Stimulated activated CD8-positive, alpha-beta memory T cell treated with anti-CD3 and anti-CD28 coated beads, Interleukin-7, amount 100 ng/mL, for 4 hours (primary cell): ENCODE measurements at places on chromosomes 2 and 18.

DNA sequence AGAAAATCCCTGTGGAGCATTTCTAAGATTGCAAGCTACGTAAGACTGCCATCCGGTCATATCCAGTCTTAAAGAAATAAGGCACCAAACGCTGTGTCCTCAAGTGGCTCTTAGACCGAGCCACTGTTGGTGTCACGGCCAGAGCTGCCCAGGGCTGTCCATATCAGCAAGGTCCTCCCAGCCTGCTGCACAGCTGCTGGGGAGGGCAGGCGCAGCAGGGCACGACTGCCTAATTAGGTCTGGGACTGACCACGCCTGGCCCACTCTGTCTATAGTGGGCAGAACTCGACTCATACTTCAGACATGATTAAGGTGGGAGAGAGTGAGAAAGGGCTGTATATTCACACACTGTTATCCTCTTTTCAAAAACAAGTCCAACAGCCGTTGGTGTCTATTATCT lies 39.3 kb downstream of the EIPR1 start:
- DNase-seq, result no peak

DNA sequence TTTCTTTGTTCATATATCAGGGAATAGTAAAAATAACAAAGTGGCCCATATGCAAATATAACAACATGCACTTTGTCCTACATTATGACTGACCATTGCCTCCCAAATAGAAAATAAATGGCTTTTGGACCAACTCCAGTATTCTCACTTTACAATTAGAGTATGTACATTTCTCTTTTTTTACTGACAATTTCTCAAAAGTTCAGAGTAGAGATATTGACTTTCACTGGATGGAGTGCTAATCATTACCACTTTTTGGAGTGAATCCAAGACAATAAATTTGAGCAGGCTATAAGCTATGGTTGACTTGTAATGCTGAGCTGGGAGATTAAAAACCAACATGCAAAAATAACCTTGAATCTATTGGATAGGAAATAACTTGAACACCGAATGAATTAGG lies 987.4 kb downstream of the SUCLG1 start:
- no peak for DNase-seq

DNA sequence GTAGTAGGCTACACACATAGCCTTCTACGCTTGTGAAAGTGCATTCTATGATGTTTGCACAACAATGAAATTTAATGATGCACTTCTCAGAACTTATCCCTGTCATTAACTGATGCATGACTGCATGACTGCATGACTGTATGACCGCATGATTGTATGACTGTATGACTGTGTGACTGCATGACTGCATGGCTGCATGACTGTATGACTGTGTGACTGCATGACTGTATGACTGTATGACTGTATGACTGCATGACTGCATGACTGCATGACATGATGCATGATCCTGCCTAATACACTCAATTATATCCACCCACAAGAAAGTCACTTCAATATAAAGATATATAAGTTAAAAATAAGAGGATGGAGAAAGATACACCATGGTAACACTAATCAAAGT lies 365.4 kb upstream of the FSIP2 start:
- DNase-seq, result no peak

DNA sequence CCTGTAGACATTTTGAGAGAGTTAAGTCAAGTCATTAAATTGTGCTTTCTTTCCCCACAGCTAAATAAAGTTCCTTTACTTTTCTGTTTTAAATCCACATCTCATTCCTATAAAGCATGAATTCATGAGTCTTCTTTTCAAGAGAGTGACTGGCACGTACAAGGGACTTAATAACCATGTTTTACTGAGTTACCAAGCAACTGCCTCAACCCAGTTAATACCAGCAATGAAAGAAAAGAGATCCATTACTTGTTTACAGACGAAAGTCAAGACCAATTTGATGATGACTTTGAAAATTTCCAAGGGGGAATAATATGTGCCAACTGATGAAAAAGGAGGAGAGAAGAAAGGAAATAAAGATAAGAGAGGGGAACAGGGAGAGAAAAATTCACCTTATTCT lies 1082.5 kb upstream of the GYPC start:
- DNase-seq, result no peak

- no peak for DNase-seq
These were observed 6.9 kb upstream of the SMAD7 start for GRCh38 chr18:48957616-48958015.

DNA sequence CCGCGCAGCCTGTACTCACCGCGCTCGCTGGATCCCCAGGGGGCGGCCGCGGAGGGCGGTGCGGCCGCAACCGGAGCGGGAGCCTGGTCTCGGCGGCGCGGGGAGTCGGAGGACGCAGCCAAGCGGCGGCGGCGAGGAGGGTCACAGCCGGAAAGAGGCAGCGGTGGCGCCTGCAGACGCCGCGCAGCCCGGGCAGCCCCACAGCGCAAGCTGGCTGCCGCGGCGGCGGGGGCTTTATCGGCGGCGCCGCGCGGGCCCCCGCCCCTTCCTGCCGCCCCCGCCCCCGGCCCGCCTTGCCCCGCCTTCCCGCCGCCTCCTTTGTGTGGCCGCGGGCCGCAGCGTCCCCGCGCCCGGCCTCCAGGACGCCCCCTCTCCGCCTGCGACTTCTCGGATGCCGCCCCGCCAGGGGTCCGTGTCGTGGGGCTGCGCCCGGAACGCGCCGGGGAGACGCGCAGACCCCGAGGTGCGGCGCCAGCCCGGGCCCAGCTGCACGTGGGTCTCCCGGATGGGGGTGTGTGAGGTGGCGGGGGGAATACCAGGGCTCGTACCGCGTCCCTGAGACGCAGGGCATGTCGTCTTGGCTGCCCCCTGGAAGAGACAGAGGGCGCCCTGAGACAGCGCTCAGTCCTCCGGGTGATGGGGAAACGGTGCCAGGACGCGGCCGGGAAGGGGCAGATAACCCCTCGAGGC lies at the start of gene SERPINE2:
Gene SERPINE2 (minus strand): TSS at position 207 of the 690 bp plus-strand sequence. CDS start 37,386 bp downstream, outside the sequence.
- peak; percentile 14 for DNase-seq

DNA sequence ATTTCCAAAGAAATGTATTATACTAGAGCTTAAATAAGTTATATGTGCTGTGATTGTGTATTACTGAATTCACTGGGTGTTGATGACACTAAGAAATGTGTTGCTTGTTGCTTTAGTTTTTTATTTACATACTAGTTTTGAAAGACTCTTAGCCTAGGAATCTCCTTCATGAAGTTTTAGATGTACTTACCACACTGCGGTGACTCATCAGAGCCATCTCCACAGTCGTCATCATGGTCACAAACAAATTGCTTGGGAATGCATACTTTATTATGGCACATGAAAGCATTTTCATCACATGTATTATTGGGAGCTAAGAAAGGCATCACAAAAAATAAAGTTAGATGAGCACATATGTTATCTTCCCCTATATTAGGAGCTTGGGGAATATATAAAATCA lies 1624.2 kb downstream of the LRP1B start:
- no peak for DNase-seq

- DNase-seq, result no peak
These were observed 2.9 kb upstream of the DLX2 start for GRCh38 chr2:172105471-172106107.

DNA sequence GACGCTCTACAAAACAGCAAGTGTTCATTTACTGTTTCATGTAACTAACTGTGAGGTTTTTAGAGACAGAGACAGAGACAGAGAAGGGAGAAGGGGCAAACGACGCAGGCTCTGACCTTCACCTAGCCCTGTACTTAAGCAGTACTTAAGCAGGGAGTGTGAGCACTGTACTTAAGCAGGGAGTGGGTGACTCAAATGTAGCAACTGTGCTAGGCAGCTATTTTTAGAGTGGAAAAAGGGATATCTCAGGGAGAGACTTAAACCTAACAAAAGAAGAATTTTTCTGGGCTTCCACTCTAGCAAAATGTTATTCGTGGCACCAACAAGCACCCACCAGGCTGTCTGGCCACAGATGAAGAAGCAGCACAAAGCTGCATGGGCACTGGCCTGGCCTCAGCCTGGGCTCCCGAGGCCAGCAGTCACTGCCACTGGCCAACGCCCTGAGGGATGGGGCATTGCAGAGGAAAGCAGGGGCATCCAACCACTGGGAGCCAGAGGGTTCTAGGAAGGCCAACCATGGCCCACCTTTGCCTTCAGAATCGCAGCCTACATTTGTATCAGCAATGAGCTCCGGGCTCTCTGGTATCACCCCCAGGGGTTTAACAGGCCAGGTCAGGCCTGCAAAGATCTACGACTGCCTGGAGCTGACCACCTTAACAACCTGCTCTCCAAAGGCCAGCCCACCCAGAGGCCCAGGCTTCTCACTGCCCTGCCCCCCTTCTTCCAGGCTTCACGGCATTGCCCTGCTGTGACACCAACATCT lies 154.3 kb downstream of the TTC32 start:
- DNase-seq, result no peak

DNA sequence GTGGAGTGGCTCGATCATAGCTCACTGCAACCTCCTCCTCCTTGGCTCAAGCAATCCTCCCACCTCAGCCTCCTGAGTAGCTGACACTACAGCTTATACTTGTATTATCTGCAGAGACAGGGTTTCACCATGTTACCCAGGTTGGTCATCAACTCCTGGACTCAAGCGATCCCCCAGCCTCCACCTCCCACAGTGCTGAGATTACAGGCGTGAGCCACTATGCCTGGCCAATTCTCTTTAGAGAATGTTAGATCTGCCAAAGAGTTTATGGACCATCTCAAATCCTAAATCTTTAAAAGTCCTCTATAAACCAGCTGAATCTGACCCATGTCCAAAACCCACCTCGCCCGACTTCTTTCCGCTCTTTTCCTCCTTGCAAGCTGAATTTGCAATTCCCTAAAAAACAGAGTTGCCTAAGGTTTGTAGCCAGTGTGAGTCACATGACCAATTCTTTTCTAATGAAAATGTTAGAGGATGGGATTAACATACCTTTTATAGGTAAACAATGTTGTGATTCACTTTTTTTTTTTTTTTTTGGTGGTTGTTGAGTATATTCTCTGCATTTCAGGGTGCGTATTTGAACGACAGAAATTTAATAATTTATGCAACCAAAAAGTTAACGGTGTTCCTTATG lies 2.4 kb upstream of the PMAIP1 start:
- DNase-seq, result no peak

- no peak for DNase-seq
These were observed 43.4 kb downstream of the CABLES1 start for GRCh38 chr18:23178661-23179081.

DNA sequence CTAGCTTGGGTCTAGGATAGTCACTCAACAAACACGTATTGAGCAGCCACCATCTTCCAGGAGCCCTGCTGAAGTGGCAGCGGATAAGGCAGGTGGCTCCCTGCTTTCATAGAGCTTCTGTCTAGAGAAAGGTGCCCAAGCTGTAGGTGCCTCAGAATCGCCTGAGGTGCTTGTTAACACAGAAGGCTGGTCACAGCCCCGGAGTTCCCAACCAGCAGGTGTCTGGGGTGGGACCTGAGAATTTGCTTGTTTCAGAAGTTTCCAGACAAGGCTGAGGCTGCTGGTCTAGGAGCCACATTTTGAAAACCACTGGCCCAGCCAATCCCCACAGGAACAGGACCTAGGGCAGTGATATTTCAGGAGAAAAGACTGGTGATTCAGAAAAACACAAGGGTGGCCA lies 45.3 kb upstream of the SMAD7 start:
- no peak for DNase-seq

GRCh38 chr2:139296672-139297209 lies 516.6 kb upstream of the NXPH2 start:
- no peak for DNase-seq

DNA sequence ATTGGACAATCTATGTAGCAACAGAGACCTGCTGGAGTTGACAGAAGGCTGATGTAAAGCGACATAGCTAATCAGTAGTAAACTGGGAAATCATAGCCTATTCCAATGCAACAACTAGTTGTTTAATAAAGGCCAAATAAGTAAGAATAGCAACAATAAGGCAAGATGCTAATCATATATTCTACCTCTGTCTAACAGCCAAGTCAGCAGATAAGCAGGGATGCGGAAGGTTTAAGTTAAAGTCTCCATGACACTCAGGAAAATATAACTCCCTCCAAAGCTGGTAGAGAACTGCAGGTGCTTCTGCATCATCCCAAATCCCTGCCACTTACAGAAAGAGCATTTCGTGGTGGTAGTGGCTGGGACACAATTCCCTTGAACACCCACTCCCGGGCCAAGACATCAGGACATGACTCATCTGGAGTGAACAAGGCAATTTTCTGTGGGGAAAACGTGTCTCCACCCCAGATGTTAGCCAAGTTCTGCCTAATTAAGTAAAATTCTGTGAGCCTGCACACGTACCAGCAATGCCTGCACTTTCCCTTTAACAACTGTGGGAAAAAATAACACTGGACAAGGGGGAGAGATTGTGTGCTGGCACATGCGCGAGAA lies 413.6 kb upstream of the ID2 start:
- no peak for DNase-seq

GRCh38 chr18:48497863-48498262 lies 41.0 kb upstream of the CTIF start:
- no peak for DNase-seq

- DNase-seq, result no peak
These were observed 322.5 kb downstream of the EN1 start for GRCh38 chr2:118524911-118525310.

GRCh38 chr2:123036300-123036699 lies 988.8 kb upstream of the CNTNAP5 start:
- DNase-seq, result no peak

DNA sequence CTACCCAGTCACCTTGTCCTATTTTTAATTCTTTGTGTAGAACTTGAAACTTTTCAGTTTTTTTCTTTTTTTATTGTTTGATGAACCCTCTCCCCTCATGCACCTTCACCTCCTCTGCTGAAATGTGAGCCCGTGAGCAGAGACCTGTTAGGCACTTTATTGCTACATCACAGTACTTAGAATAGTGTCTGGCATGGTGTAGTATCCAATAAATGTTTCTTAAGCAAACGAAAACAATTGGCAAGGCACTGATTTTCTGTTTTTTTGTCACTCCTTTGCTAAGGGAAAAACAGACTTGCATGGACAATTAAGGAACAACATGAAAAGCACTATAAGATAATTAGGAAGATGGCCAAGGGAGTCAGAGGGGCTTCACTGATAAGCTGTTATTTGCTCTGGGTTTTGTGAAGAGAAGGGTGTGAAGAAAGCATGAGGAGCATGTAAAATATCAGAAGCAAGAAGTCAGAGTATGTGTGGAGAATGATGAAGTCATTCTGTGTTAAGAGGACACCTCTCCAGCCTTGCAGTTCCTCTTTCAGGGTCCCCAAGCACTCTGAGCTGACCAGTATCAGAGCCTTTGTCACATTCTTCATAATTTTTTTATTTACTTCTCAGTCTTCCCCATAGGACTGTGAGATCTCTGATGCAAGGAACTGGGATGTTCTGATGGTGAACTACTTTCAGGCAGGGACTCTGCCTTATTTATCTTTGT lies 99.7 kb upstream of the CAVIN2 start:
- no peak for DNase-seq

GRCh38 chr2:70523996-70524965 lies 29.3 kb downstream of the TGFA start:
- peak; percentile 40 for DNase-seq

DNA sequence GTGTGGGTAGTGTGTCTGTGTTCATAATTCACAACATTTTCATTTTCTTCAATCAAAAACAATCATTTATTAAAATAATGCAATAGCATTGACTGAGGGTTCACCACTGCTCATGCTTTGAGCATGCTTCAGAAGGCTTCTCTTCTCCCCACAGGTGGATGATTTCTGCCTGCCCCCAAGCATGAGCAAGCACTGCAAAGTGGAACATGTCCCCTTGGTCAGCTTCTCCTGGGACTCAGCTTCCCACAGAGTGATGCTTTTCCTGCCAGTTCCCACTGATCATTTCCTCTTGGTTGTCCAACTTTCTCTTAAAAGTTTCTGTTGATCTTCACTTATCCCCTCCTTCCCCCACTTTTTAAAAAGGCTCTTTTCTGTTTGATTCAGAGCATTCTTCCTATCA lies 31.5 kb upstream of the CDH19 start:
- no peak for DNase-seq
